Hypothalamus (tissue), 51 donors: ENCODE measurements at places on chromosomes 7 and 10.

DNA sequence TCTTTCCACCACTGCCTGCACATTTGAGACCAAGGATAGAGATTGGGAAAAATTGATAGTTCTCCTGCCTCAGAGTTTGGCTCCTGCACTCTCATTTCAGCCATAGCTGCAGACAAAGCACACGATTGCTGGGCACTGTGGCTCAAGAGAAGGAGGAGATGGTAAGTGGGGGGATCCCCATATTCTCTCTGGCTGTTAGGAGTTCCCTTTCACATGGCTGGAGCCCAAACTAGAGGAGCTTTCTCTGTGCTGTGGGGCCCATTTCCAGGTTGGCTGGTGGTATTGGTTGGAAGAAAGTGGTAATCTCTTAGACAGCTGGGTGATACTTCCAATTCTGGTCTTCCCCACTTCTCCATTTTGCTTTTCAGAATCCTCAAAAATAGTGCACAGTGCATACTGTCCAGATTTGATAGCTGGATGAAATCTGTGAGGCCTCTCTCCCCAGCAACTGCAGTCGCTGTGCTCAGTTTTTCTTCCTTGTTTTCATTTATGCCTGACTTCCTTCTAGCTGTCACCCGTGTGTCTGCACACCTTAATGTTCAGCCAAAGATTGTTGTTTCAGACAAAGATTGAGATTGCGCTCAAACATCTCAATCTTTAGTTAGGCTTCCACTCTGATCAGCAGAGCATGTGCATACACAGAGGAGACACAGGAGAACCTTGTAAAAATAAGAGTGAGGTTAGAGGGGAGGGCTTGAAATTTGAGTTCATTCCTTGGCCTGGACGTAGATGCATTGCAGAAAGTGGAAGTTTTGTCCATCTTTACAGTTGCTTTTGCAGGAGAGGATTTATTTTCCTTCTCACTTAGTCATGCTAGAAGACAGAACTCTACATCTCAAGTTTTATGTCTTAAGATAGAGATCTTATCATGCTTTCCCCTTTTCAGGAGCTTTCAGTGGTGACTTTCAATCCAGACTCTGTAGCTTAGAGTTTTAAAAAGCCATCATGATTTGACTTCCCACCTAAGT lies 28.6 kb downstream of the RABGEF1 start:
- DNase-seq, result no peak

- DNase-seq, result no peak
Measured at GRCh38 chr7:962401-963081, 8.1 kb upstream of the ADAP1 start.

DNA sequence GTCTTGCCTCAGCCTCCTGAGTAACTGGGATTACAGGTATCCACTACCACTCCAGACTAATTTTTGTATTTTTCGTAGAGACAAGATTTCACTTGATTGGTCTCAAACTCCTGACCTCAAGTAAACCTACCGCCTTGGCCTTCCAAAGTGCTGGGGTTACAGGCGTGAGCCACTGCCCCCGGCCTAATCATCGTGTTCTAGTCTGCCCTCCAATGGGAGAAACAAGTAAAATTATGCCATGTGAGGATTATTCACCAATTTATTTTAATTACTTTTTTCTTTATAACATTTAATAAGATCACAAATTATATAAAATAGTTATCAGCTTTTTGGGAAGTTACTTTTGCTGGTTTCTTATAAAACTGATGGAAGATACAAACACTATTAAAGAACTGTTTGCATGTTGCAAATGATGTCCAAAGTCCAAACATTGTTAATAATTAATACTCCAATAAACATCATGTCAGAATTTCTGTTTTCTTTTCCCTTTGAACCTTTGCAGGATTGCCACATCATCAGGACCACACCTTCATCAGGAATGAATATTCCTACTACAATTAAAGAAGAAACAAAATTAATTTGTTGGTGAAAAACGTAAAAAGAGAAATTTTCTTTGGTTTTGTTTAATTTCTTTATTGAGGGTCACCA lies 786 bp upstream of the AKR1C4 start:
- DNase-seq, result no peak

DNA sequence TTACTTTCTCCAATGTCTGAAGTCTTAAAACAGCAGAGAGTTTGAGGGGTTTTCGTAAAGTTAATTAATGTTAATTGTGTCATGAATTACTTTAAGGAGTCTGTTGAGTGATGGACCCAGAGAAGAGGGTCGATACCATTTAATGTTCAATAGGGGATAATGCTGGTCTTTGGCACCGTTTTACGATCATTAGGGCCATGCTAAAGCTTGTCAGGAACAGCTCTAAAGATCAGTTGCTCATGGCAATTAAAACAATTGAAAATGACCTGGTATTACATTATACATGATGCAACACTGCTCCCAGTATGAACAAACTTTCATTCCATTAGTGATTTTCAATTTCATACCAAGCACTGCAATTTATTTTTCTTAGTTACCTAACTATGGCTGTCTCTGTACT lies 296.9 kb downstream of the ETV1 start:
- no peak for DNase-seq

DNA sequence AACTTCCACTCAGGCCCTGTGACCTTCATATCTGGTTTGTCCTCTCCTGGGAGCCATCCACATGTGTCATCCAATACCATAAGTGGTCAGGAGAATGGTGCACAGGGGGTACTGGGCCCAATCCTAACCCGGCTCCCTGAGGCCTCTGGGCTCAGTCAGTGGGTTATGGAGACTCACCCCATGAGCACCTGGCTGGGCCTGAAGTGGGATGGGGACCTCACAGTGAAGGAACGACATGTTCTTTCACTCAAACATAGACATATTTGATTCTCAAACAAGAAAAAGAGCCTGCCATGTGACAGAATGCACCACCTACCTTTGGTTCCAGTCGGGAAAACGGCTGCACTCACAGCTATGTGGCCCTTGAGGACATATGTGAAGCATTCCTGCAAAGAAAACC lies 51.8 kb downstream of the XPNPEP1 start:
- DNase-seq, result no peak

DNA sequence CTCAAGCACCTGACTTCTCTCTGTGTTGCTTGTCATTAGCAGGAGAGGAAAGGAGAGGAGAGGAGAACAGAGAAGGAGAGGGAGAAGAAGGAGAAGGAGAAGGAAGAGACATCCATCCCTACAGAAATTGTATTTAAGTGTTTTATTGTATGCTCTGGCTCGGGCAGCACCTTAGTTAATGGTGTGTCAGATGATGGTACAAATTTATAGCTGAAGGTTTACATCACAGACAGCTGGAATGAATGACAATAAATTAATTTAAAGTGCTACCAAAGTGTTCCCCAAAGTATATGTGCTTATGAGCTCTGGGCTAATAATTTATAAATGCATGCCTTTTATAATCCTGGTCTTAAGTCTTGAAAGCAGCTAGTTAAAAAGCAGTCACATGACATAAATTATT lies 38.1 kb upstream of the ZMIZ1 start:
- DNase-seq, result no peak

GRCh38 chr10:70917226-70917625 lies 28.9 kb upstream of the PCBD1 start:
- no peak for DNase-seq

DNA sequence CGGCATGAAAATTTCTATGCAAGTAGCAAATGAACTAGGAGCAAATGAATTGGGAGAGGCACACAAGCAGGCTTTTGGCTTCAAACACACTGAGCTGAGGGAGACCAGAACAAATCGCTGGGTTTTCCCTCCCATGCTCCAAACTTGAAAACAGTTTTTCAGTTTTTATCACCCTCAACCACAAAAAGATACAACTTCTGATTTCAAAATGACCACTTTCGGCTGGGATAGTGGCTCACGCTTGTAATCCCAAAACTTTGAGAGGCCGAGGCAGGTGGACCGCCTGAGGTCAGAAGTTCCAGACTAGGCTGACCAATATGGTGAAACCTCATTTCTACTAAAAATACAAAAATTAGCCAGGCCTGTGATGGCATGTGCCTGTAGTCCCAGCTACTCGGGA lies 9.0 kb upstream of the CHUK start:
- DNase-seq, result no peak

- no peak for DNase-seq
Measured at GRCh38 chr7:47901542-47901941, 46.7 kb downstream of the PKD1L1 start.

DNA sequence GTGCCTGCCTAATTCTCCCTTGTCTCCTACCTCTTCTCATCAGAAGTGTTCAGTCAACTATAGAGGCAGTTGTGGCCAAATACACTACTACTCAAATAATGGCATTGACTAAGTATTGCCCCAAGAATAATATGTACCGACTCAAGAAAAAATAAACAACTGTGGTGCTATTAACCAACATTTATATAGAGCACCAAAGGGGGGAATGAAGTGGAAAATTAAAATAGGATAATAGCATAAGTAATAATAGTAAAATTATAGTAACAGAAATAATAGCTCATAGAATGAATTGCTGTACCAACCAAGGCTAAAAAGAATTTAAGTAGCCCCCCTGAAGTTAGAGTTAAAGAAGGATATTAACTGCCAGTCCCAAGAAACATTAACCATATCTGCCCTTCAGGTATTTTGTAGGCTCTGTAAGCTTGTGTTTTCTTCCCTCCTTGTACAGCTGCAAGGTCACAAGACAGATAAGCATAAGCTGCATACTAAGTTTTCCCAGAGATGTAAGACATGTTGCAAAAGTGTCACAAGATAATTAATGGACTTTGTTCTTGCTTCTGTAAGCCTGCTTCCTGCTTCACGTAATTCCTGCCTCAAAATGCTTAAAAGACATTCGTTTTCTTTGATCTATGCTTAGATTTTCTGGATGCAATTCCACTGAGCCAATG lies 10.9 kb upstream of the CYREN start:
- DNase-seq, result no peak

DNA sequence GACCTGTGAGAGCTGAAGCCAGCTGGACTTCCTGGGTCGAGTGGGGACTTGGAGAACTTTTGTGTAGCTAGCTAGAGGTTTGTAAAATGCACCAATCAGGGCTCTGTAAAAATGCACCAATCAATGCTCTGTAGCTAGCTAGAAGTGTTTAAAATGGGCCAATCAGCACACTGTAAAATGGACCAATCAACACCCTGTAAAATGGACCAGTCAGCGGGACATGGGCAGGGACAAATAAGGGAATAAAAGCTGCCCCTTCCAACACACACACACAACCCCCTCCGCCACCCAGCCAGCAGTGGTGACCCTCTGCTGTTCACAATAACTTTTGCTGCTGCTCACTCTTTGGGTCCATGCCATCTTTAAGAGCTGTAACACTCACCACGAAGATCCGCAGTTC lies 7.1 kb downstream of the ZNF511 start:
- DNase-seq, result no peak

GRCh38 chr7:45050198-45050597 lies 38.6 kb downstream of the NACAD start:
- DNase-seq, result no peak

DNA sequence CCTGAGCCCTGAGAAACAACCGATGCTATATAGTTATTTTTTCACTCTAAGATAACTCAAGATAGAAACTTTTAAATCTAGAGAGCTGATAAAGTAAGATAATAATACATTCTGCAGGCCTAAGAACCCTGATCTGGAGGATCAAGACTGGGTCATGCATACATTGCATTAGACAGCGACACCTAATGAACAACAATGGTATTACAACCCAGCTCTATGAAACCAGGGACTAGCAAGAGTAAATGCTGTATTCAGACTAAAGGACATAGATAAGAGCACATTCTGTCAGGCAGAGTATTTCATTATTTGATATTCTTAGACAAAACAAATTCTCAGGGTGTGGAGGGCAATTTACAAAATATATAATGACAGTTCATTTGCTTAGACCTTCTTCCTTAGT lies 148.6 kb downstream of the GRK5 start:
- no peak for DNase-seq

- DNase-seq, result no peak
Measured at GRCh38 chr10:70540789-70541360, 61.7 kb downstream of the PRF1 start.

DNA sequence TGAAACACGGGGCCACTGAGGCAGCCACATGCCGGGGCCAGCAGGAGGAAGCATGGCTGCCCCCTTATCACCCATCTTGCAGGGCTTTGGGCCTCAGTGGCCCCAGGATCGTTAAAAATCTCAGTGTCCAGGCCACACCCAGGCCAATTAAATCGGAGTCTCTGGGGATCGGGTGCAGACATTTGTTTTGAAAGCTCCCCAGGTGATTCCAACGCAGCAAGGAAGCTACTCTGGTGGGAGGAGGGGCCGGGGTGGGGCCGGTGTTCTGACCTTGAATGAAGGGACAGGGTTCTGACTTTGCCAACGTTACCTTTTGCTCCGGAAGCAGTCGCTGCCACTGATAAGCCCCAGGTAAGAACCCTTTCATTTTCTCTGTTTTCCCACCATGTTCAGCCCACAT lies 412.3 kb upstream of the FOXK1 start:
- no peak for DNase-seq

DNA sequence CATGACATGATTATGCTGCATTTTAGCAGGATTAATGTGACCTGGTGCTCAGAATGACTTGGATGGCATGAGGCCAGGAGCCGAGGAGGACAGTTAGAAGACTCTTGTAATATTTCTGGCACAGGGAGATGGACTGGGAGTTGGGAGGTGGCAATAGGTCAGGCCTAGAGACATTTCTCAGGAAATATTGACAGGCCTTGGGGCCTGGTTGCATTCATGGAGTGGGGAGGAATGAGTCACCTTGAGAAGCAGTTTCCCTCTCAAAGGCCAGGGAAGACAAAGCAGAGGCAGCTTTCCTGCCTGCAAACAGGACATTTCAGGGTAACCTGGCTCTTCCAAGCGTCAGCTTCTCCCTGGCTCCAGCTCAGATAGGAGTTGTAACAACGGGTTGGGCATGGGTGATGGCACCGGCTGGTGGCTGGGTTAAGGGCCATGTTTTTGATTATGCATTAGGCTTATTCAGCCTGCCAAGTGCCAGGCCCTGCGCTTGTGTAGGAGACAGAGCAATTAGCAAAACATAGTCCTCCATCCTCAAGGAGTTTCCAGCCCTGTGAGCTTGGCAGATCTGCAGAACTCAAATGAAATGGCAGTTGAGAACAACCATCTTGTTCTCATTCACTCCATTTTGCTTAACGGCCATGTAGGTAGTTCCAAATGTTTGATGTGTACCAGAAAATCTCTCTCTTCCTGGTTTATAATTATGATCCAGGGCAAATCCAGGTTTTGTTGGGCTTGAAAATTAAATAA lies 38.2 kb downstream of the HK1 start:
- no peak for DNase-seq

DNA sequence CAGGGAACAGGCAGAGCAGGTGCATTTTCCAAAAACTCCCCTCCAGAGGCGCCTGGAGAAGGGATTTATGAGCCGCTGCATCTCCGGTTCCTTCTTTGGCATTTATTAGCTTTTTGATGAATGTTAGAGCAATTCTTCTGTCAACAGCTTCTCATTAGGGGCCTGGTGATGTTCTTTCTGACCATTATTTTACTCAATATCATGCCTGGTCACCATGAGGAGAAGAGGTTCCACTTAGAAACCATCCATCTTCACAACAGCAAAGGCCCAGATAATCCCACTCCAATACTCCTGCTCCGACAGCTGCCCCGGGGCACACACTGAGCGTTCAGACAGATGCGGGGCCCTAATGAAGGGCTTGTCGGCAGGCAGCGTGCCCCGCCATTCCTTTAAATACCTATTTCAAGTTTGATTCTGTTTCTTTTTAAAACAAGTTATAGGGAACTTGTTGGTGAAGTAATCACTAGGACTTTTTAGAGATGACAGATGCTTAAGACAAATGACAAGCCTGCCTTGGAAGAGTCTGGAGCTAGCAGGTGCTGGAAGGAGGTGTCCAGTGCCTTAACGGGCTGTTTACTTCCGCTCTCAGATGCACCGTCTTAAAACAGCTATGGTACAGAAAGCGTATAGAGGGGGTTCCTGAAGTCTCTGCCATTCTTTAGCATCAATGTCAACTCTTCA lies 31.7 kb downstream of the ECHDC3 start:
- DNase-seq, result no peak

GRCh38 chr10:22314852-22315251 lies 1.3 kb upstream of the COMMD3 start:
- DNase-seq, result no peak
